NCI-H460 (cell line): ENCODE measurements at places on chromosomes 16 and 17. TPM values are rescaled to one million over a fixed set of nuclear protein-coding genes. Genes with fewer than 3 reads are reported as not detected.

- DNase-seq: no peak
These were observed 433.6 kb downstream of the HAPSTR1 start for GRCh38 chr16:9525037-9525436.

- no peak for DNase-seq
These were observed 178.0 kb downstream of the CPPED1 start for GRCh38 chr16:12625716-12626115.

DNA sequence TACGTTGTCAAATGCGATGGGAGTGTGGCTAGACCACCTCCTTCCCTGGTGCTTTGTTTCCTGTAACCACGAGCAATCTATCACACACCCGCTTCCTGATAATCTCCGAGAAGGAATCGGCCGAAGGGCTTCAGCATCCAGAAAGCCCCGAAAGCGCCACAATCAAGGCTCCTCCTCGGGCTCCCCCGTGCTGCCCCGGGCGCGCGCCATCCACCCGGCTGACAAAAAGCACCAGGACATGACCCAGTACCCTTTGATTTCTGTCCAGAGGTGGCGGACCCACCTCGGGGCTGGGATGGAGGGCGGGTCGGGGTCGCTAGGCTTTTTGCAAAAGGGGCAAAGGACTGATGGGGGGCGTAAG, 743 bp upstream of the ARMC7 start:
- no peak for DNase-seq

GRCh38 chr16:89343501-89344457, 126.3 kb downstream of the ZNF778 start:
- DNase-seq: no peak

- DNase-seq: no peak
These were observed 30.4 kb upstream of the SBK1 start for GRCh38 chr16:28261942-28262341.

- DNase-seq: no peak
These were observed 1.5 kb downstream of the AMZ2 start for GRCh38 chr17:68249354-68249765.

- no peak for DNase-seq
These were observed 86.8 kb downstream of the USP32 start for GRCh38 chr17:60305141-60305540.

- DNase-seq: no peak
These were observed 83.2 kb downstream of the WSCD1 start for GRCh38 chr17:6153375-6153774.

GRCh38 chr17:55606488-55606815, 95.2 kb upstream of the SMIM36 start:
- no peak for DNase-seq

The NPIPA5 gene
- total RNA-seq: 20.2 and 22.6 TPM in 2 replicates

The APPBP2 gene
- 18.7 and 21.5 TPM in 2 replicates for total RNA-seq

The XAF1 gene
- total RNA-seq: 0.12 TPM in 1 of 2 replicates, not detected in the other

The NPIPB6 gene
- 0.10 and 0.58 TPM in 2 replicates for total RNA-seq

The KRTAP1-1 gene
- total RNA-seq: not detected in 2 replicates

The PIEZO1 gene
- 81.4 and 91.4 TPM in 2 replicates for total RNA-seq
